Right renal pelvis (tissue), 4 donors: ENCODE measurements at places on chromosomes 3 and 15.

- no peak for DNase-seq
Observed at GRCh38 chr3:44400771-44401170, 62.2 kb downstream of the TCAIM start.

DNA sequence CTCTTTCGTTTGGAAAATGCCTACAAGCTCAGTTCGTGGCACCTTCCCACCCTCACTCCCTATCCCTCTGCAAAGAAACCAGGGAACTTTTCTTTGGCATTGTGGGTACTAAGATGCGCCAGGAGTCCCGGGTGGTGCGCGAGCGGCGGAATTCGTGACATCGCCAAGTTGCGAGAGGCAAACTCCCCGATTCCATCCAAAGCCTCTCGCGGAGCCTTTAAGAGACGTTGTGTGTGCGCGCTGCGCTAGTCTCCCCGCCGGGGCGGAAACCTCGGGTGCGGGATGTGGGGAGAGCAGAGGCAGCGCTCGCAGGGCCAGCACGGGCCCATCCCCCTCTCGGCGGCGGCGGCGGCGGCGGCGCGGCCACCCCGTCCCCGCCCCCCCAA, 443 bp upstream of the NR2F2 start:
- DNase-seq, result no peak

DNA sequence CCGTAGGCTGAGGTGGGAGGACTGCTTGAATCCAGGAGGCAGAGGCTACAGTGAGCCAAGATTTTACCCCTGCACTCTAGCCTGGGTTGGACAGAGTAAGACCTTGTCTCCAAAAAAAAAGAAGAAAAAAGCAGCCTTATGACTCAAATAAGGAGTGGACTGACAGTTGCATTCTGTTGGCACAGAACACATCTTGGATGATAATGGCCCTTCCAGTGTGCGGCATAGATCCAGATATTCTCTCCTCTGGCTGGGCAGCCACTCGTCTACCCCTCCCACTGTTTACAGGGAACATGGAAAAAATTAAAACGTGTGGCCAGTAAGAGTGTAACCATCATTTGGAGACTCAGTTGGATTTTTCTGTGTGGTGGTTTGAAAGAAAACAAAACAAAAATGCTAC, 118.6 kb upstream of the RNF7 start:
- DNase-seq, result no peak

- DNase-seq, result no peak
Observed at GRCh38 chr15:89066280-89066679, 22.0 kb upstream of the ABHD2 start.

DNA sequence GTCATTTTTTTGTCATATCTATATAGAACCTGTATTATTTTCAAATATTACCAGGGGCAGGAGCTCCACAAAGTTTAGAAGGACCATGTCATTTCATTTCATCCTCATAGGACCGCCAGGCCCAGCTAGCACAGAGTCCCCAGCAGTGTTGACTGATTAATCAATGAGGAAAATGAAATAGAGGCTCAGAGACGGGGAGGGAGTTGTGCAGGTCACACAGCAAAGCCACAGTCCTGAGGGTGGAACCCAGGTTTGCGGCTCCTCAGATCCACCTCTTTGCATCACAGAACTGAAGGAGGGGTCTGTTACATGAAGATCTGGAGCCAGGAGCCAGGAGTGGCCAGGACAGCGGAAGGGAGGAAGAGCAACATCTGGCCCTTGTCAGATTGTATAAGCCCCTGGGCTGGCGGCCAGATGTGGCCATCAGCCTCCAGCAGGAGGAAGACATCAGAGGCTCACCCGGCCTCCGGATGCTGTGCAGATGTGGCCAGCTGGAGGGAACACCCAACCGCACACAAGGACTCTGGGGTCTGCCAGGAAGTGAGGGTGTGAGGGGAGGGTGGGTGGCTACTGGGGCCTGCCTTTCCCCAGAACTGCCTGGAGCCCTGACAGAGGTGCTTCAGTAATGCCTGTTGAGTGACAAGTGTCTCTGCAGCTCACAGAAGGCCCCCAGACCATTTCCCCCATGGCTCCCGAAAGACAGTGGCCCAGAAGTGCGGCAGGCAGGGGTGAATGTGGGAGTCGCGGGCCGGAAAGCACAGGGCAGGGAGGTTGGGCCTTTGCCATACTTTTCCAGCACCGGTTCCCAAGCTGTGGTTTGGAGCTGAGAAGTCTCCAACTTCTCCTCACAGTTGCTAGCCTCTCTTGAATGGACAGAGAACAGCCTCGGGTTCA, 21.3 kb downstream of the EFCC1 start:
- peak; percentile 59 for DNase-seq

DNA sequence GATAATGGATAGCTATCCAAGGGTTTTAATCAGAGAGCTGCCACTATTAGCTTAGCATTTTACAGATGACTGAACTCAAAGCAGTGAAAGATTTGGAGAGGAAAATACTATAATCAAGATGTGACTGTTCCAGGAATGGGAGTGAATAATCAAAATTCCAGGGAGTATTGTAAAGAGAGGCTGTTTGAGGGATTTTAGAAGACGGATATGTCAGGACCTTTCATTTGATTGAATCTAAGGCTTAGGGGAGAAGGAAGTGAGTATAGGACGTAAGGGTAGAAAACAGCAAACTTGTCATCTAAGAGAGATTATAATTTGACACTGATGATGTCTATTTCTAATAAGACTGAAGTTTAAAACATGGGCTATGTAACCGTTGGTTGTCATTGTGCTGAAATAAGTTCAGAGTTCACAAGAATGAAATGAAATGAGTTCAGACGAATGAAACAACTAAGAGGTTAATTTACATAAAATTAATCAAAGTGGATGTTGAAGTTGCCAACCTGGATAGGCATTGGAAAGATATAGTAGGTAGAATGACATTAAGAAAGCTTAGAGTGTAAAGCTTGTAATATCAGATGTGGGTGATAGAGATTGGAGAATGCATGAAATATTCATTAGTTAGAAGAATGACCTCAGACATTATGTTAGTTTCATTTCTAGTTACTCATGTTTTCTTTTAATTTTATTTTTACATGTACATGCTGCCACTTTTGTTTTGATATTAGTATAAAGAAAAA, 842.8 kb downstream of the SI start:
- no peak for DNase-seq

DNA sequence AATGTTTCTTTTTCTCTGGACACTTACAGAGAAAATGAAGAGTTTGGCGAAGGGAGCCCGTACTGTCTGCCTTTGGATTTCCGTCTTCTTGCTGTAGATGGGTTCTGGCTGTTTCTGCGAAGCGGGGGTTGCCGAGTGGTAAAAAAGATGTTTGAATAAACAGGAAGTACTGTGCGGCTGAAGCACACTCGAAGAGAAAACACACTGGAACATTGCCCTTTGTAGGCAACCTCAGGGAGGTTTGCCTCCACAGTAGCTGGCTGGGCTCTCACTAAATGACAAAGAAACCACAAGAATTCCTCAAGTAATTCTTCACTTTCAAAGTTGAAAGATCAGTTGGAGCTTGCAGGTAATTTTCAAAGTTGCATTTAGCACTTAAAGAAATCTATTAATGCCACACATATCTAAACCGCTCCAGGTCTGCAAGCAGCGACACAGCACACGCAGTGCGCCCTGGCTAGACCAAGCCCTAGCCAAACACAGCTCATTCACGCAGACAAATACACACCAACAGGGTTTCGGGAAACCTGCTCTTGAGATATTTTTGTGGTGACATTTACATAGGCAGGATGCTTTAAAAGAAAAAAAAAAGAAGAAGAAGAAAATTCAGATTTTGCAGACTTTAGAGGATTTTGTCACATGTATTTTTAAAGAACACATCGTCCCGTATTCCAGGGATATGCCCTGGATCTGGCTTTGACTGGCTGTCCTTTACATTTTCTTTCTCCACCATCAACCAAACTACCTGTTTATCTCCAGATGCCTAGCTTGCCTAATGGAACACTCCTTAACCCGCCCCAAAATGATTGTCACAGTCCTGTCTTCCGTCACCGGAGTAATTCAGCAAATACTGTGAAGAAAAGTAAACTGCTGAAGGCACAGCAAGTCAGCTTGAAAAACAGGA, 452.8 kb downstream of the FOXP1 start:
- no peak for DNase-seq
